ENCODE measurements at places on chromosomes 13 and 19. TPM values are rescaled to one million over a fixed set of nuclear protein-coding genes. Genes with fewer than 3 reads are reported as not detected.

DNA sequence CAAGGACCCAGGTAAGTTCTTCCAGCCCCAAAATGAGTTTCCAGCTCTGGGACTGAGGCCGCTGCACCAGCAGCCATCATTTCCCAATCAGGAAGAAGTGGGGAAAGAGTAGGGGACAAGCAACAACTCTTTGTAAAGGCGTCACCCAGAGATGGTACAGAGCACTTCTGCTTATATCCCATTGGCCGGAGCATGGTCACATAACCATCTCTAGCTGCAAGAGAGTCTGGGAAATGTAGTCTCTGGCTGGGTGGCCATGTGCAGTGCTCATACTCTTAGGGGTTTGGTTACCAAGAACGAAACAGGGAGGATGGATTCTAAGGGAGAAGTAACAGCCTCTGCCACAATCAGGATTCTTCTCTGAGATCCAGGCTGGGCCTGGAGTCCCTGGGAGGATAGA lies 26.3 kb downstream of the CKM start:
- no peak for DNase-seq

DNA sequence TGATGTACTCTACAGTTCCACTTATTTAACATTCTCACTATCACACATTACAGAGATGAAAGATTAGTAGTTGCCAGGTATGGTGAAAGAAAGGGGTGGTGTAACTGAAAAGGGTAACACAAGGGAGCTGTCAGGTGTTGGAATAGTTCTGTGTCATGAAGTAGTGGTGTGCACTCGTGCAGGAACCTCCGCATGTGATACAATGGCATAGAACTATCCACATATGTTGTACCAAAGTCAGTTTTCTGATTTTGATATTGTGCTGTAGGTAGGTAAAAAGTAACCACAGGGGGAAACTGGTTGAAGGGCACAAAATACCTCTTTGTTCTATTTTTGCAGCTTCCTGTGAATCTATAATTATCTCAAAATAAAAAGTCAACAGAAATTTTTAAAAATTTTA lies 24.4 kb upstream of the RPL21 start:
- DNase-seq = no peak

Gene OR7D2
- total RNA-seq = not detected

DNA sequence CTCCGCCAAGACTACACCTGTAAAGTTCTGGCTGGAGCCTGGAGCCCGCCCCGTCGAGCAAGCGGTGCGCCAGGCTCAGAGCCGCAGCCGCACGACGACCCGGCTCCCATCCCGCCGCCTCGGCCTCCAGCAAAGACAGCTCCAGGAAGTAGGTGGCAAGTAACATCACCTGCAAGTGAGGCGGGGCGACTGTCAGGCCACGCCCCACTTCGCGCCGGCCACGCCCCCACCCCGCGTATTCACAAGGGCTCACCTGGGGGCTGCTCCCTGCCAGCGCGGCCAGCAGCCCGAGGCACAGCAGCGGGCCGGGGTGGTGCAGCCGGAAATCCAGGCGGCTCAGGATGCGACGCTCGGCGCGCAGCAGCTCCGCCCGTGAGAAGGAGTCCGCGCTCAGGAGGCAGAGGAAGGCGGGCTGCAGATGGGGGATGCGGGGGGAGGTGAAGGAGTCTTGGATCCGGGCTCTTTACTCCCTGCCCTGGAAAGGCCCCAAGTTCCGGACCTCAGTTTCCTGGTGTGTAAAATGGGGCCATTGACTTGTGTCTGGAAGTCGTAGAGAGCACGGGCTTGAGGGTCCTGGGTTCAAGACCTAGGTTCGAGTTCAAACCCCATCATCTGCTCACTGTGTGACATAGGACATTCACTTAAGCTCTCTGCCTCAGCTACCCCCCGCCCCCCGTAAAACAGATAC lies 3.2 kb downstream of the CCNP start:
- no peak for DNase-seq

DNA sequence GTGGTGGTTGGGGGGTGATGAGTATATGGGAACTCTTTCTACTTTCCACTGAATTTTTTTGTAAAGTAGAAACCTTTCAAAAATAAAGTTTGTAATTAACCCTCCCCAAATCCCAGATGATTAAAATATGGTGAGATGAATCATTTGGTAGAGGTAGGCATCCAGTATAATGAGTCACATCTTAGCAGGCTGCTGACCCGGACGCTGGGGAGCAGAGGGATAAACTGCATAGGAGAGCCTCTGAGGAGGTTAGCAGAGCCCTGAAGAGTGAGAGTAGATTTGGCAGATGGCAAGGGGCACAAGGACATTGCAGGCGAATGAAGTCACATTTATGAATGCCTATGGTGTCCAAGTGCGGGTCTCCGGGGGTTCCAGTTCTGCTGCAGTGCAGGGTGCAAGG lies 293.8 kb downstream of the FGF9 start:
- no peak for DNase-seq

Data from left lobe of liver (tissue), 2 donors.